ENCODE measurements at places on chromosomes 2 and 18.

DNA sequence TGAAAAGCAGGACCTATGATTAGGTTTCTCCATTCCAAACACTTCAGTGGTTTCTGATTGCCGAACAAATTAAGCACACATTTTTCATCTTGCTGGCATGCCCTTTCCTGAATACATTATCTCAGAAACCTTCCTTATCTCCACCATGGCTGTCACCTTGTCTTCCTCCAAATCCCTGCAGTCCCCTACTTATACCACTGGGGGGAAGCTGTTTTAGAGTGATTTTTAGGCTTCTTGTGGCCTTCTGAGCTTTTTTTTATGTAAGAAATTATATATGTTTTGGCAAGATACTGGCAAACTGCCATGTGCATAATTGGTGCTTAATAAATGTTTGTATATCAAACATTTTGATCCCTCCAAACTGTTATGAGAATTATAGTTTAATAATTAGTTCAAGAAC, 229.2 kb downstream of the MYT1L start:
- DNase-seq = no peak

DNA sequence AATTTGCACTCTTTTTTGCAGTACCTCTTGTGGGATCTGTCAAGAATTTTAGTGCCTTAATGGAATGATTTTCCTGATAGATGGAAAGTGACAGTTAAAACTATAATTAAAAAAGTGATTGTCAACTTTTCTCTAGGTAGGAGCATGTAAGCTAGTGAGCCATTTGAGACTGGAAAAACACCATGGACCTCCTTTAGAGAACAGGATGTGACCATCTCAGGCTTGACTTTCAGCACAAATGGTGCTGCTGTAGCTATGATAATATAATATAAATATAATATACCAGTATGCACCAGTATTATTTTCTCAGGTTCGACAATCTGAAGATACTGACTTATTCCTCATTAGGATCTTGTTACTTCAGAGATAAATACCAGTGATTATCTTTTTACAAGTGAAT, 27.8 kb downstream of the ZNF236 start:
- no peak for DNase-seq

GRCh38 chr2:72889991-72890390, 2.8 kb downstream of the SPR start:
- DNase-seq = no peak

GRCh38 chr2:78260861-78261260, 738.7 kb upstream of the LRRTM4 start:
- no peak for DNase-seq

DNA sequence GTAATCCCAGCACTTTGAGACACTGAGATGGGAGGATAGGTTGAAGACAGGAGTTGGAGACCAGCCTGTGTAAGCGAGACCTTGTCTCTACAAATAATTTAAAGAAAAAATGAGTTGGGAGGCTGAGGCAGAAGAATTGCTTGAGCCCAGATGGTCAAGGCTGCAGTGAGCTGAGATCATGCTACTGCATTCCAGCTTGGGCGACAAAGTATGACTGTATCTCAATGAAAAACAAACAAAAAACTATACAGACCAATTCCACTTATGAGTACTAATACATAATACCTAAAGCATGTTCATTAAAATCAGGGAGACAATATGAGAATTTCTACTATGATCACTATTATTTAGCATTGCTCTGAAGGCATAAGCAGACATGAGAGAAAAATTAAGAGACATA, 12.6 kb downstream of the RNF149 start:
- DNase-seq = no peak

DNA sequence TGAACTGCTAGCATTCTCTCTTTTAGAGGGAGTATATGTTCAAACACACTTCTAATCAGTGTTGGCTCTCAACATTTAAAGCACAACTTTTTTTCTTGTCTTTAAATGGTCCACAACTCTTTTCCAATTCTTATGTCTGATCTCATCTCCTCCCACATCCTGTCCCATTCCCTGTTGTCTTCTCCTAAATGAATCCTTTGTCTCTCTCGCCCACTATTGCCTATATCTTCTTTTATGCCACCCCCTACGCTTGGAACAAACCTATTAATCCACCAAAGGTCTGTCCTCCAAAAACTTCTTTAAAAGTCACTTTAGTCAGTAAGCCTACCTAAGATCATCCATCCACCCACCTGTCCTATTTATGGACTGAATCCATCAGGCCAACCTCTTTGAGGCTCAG, 235.5 kb upstream of the SMAD7 start:
- no peak for DNase-seq

- DNase-seq = no peak
Measured at GRCh38 chr18:57771626-57772025, 31.5 kb downstream of the ATP8B1 start.

Measured in nucleus accumbens (tissue), 56 donors.